ENCODE measurements at places on chromosomes 12 and 14.

DNA sequence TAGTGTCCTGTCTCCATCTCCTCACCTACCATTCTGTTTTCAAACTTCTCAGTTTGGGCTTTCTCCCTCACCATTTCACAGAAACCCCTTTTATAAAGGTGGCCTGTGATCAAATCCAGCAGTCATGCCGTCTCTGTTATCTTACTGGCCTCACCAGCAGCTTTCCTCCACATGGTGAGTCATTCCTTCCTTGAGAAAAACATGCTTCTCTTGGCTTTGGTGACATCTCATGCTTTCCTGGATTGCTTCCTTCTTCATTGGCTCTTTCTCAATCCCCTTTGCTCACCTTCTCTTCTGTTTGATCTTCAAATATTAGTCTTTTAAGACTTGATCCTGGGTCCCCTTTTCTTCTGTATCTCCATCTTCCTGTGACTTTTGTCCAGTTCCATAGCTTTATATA lies 164.9 kb downstream of the ANO4 start:
- DNase-seq: no peak

GRCh38 chr12:107477947-107478610 lies 207.5 kb upstream of the PWP1 start:
- no peak for DNase-seq

- no peak for DNase-seq
Observed at GRCh38 chr12:28711421-28711820, 437.7 kb upstream of the FAR2 start.

DNA sequence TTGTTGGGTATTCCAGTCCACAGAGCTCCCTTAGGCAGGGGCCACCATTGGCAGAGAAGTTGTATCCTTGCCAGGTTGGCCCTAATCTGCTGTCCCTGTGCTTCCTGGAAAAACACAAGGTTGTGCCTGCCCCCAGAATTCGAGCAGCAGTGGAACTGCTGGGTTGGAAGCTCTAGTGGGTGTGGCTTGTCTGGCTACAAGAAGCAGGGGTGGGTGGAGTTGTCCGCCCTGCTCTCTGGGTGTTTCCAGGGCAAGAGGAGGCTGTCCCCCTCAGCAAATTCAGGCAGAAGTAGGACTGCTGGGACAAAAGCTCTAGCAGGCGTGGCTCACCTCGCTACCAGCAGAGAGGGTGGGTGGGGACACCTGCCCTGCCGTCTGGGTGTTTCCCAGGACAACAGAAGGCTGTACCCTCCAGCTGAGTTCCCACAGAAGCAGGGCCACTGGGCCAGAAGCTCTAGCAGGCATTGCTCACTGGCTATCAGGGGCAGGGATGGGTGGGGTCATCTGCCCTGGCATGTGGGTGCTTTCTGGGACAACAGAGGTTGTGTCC lies 72.8 kb upstream of the NPAS3 start:
- no peak for DNase-seq

- DNase-seq: no peak
Observed at GRCh38 chr14:24857277-24857676, 192.7 kb downstream of the STXBP6 start.

All from activated CD4-positive, alpha-beta T cell treated with anti-CD3 and anti-CD28 coated beads for 1 hour (primary cell).